ENCODE measurements at places on chromosomes 4 and X. TPM values are rescaled to one million over a fixed set of nuclear protein-coding genes. Genes with fewer than 3 reads are reported as not detected.

DNA sequence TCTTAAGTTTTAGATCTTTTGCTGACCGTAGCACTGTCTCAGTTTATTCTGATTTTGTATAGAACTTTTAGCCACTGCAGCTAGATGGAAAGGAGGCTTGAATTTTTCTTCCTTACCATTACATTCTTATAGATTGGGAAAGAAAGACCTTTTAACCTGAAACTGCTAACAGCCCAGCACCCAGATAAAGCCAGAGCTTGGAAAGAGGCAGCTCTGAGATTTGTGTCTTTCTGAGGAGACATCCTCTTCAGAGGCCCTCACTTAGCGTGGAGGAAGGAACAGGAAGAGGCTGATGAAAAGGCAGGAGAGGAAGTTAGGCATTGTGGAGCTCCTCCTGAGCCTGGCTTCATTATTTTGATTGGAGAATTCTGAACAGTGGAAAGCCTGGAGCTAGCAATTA, 35.1 kb downstream of the ATG4A start:
- DNase-seq = no peak

DNA sequence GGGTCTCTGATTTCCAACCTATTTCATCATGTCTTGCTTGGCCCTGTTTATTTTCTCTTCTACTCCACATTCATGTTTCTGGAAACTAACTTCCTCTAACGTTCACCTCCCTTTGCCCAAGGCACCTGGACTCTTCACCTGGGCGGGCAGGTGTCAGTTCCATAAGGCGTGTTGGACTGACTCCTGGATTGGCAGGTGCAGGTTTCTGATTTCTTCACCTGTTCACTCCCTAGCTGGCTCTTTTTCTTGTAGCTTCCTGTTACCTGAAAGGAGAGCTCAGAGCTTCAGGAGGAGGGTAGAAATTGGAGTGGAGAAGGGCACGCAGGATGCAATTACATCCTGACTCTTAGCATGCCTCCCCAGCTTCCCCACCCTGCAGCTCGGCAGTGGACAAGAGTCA, 350.8 kb upstream of the KLF3 start:
- no peak for DNase-seq

- no peak for DNase-seq
Observed at GRCh38 chr4:98630737-98631454, 27.5 kb downstream of the TSPAN5 start.

- DNase-seq = peak; percentile 35
Observed at GRCh38 chr4:17232566-17233253, 279.2 kb downstream of the QDPR start.

Gene ADAD1
- polyA plus RNA-seq = not detected

Gene ADH1A
- 12.3 TPM for polyA plus RNA-seq

Measured in right lung (tissue), 10 donors.